Dermis microvascular lymphatic vessel endothelial cell (primary cell): ENCODE measurements at places on chromosomes 11 and 22.

- DNase-seq = no peak
Observed at GRCh38 chr11:13964771-13965074, 2.2 kb downstream of the SPON1 start.

GRCh38 chr11:122038543-122038942, 77.5 kb downstream of the BLID start:
- DNase-seq = no peak

DNA sequence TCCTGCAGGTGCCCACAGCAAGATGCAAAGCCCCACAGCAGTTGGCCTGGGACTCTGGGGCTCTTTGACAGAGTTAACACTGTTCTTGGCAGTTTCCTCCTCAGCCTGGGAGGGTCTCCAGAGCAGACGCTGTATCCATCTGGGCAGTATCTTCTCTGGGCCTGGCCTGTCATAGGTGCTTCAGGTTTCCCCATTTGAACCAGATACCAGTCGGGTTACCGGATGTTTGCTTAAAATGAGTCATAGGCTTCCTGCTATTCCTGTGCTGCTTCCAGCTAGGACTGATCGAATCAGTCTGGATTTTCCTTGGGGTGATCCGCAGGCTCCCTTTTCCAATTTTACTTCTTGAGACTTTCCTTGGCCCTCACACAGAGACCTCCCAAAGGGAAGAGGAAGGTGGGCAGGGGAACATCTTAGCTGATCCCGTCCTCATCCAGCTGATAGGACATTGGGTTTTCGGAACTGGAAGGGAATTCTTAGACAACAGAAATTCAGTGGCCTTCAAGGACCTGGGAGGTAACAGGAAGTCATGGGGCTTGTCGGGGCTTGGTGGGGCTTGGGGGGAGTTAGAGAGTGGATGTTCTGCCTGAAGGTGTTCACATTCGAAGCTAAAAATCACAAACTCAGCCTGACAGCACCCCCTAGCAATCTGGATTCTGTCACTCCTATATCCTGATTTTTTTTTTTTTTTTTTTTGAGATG, 2.4 kb upstream of the RANGAP1 start:
- DNase-seq = peak; percentile 87

GRCh38 chr11:68181719-68182451, 31.2 kb downstream of the KMT5B start:
- no peak for DNase-seq

DNA sequence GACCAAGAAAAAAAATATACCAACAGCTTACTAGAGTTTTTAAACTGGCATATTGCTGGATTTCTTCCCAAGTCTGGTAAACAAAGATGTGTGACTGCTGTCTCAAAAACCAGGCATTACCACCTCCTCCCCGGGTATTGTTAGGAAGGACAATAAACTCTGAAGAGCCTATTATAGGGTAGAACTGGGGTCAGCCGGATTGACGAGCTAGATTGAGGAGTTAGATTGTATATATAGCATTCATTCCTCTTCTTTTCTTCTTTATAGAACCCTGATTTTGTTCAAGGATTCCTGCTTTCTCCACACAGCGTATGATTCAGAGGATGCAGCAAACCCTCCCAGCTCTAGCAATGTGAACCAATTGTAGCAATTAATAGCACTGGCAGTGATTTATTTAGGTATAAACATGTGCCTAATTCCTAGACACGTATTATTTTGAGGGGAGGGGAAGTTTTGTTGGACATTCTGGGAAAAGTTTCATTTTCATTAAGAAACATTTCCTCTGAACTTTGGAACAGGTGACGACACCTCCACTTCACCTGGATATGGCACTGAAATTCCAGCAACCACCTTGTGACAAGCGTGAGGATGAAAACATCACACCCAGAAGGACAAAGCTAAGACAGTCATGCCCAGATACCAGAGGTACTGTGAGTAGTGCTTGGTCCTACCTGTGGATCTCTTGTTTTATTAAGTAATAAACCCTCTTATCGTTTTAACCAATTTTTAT, 679.4 kb upstream of the KIRREL3 start:
- no peak for DNase-seq

- peak; percentile 82 for DNase-seq
Observed at GRCh38 chr11:76602431-76602861, 68.1 kb downstream of the LRRC32 start.

DNA sequence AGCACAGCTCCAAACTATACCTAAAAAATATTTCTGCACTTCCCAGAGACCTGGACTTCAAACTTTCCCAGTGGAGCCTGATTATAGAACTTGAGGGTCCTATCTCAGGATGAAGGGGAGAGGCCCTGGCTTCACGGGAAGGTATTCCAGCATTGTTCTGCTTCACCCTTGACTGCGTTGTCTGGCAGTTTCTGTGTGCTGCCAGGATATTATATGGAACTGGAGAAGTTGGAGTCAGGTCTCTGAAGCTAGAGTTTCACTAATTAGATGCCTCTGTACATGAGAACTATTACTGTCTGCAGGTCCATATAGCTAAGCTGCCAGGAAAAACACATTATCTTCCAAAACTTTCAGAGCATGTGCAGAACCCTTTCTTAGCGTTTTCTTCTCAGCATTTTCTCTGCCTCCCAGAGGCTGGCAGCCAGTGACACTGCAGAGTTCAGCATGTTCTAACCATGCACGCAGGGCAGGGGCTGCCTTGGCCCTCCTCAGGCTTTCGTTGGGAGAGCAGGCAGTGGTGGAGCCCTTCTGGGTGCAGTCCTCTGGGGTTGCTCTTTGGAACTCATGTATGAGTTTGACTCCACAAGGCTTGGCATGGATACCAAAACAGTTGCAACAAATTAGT, 99.3 kb downstream of the CWC15 start:
- no peak for DNase-seq

- no peak for DNase-seq
Observed at GRCh38 chr11:59180168-59180776, 8.3 kb downstream of the DTX4 start.

GRCh38 chr22:44782363-44782963, 30.1 kb downstream of the ARHGAP8 start:
- no peak for DNase-seq
